T-helper 17 cell (primary cell): ENCODE measurements at places on chromosomes 7 and 10. TPM values are rescaled to one million over a fixed set of nuclear protein-coding genes. Genes with fewer than 3 reads are reported as not detected.

Gene GRB10
- total RNA-seq: 3.8 TPM

Gene PNPLA8
- total RNA-seq: 62.9 TPM

Gene TMEM273
- total RNA-seq: 11.3 TPM

Gene RGR
- not detected for total RNA-seq

DNA sequence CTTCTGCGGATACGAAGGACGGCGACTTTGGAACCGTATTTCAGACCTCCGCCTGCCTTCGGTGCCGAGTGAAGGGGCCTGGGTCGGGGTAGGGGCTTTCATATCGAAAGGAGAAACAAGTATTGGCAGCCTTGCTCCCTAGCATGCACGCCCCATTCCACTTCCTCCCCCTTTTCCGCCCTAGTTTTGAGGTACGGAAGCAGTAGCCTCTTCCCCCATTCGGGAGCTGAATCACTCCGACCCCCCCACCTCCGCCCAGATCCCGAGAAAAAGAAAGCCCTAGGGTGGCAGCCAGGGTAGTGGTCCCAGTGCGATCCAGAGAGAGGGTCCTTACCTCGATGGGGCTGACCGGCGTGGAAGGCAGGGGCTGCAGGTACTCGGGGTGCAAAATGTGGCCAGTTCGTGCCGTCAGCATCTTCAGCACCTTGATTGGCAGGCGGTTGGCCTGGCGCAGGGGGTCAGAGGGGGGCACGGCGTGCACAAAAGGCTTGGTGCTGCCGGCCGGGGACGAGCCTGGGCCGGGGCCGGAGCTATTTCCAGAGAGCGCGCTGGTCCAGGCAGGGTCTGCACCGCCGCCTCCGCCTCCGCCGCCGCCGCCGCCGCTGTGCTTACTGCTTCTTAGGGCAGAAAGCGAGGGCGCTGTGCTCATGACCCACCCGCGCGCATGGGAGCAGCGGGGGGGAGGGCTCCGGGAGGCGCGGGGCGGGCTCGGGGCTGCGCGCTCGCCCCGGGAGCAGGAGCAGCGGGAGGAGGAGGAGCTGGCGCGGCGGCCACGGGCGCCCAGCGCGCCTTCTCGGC is 594 bp downstream of the ZNF503 start:
- H3K4me1 ChIP-seq: peaks cover 17% of the 10 kb centered on the region
- DNase-seq: no peak
- peaks cover 8% of the 10 kb centered on the region for H3K36me3 ChIP-seq
- no peak overlapping the region for H3K27ac ChIP-seq
- H3K4me3 ChIP-seq: peak overlapping the region; percentile 91

DNA sequence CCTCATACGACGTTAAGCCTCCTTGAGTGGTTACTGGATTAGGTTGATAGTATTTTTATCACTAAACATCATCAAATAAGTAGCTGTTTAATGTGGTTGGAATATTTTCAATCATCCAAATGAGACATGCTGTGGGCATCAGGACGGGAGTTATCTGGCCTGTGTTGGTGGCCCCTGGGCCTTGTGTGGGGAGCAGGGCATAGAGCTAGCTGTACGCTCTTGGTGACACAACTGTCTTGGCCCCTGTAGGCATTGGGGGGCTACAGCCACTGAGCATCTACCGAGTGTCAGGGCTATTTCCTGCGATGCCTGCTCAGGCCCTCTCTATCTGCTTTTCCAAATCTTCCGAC is 28.3 kb downstream of the BAG3 start:
- H3K27ac ChIP-seq: no peak overlapping the region
- DNase-seq: no peak
- no peaks in the 10 kb centered on the region for H3K27me3 ChIP-seq
- H3K4me3 ChIP-seq: no peak overlapping the region
- peaks cover 17% of the 10 kb centered on the region for H3K4me1 ChIP-seq

- no peak overlapping the region for H3K27ac ChIP-seq
- no peaks in the 10 kb centered on the region for H3K36me3 ChIP-seq
- DNase-seq: no peak
- H3K4me1 ChIP-seq: no peaks in the 10 kb centered on the region
These were observed 55.8 kb downstream of the BICC1 start for GRCh38 chr10:58568428-58568935.

DNA sequence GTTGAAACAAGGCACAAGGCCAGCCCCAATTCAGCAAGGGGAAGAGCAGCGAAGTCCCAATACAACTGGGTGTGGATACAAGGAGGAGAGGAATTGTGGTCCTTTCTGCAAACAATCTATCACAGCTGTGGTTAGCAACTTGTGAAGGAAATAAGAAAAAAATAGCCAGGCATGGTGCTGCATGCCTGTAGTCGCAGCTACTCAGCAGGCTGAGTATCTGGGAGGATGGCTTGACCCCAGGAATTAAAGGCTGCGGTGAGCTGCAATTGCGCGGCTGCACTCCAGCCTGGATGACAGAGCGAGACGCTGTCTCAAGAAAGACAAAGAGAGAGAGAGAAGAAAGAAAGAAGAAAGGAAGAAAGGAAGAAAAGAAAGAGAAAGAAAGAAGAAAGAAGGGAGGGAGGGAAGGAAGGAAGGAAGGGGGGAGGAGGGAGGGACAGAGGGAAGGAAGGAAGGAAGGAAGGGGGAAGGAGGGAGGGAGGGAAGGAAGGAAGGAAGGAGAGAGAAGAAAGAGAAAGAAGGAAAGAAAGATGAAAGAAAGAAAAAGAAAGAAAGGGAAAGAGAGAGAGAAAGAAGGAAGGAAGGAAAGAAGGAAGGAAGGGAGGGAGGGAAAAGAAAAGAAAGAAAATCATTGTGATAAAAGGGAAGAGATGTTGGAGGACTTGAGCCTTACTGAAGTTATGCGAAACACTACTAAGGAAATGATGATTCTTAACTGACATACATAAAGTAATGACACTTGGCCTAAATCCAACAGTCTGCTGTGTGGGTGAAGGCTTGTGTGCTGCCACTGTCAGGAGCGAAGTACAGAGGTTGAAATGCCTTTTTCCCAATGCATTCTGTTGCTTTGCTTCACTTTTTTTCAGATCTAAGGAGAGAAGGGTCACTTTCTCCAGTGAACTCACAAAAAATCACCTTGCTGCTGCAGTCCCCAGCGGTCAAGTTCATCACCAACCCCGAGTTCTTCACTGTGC is 117.0 kb upstream of the STK17A start:
- DNase-seq: no peak
- no peak overlapping the region for H3K4me3 ChIP-seq
- no peaks in the 10 kb centered on the region for H3K36me3 ChIP-seq
- peaks cover 9% of the 10 kb centered on the region for H3K4me1 ChIP-seq
- no peak overlapping the region for H3K27ac ChIP-seq

- no peak for DNase-seq
- no peak overlapping the region for H3K27ac ChIP-seq
- peaks cover 80% of the 10 kb centered on the region for H3K27me3 ChIP-seq
- H3K4me3 ChIP-seq: no peak overlapping the region
- H3K36me3 ChIP-seq: peaks cover 2% of the 10 kb centered on the region
These were observed 102.3 kb upstream of the FAM171A1 start for GRCh38 chr10:15473396-15473767.
